Heart left ventricle (tissue), 16 donors: ENCODE measurements at places on chromosomes 5 and 9. TPM values are rescaled to one million over a fixed set of nuclear protein-coding genes. Genes with fewer than 3 reads are reported as not detected.

GRCh38 chr9:107734256-107735013 is 244.9 kb upstream of the KLF4 start:
- DNase-seq: peak; percentile 20
- H3K27ac ChIP-seq: no peak overlapping the region
- H3K36me3 ChIP-seq: no peaks in the 10 kb centered on the region

DNA sequence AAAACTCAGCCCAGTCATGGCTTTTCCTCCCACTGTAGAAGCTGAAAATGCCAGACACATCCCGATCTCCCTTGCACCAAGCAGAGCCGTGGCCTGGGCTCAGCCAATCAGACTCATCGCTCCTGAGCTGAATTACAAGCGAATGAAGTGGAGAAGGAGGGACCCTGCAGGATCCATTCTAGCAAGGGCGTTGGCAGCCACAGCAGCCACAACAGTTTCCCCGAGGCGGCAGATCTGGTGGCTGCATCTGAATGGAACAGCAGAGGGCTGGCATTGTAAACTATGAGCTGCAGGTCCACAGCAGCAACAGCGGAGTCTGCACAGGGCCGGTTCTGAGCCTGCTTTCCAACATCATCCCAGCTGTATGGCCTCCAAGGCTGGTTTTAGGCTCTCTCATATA is 23.8 kb downstream of the ALG2 start:
- H3K27ac ChIP-seq: no peak overlapping the region
- no peak for DNase-seq
- no peaks in the 10 kb centered on the region for H3K36me3 ChIP-seq
- H3K4me1 ChIP-seq: no peaks in the 10 kb centered on the region
- H3K4me3 ChIP-seq: no peak overlapping the region

Gene NEUROG1
- total RNA-seq: not detected

Gene DAP
- total RNA-seq: 28.5 TPM

DNA sequence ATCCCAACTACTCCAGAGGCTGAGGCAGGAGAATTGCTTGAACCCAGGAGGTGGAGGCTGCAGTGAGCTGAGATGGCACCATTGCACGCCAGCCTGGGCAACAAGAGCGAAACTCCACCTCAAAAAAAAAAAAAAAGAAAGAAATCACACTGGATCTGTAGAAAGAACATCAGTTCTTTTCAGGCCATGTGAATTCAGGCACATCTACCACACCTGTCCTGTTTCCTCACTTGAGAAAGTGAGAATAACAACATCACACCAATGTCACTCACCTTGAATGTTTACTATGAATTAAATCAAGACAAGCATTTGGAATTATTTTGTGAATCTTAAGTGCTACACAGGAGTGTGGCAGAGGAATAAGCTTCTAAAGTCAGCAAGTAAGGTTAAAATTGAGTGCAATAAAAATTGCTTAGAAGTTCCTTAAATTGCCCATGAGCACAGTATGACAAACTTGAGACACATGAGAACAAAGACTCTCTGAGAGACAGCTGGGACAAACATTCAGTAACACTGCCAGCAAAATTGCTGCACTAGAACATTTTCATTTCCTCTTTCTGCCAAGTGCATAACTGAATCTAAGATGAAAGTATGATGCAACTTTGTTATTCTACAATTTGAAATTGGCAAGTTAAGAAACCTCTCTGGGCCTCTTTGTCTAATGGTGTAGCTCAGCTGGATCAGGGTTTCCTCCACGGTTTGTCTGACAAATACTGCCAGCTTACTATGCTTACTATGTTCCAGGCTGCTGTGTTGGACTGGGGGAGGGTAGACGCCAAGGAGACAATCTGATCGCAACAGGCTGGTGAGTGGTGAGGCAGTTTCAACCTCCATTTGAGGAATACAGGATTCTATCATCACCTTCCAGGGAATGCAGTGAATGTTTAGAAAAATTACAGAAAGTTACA is 1.9 kb upstream of the RIC1 start:
- H3K4me1 ChIP-seq: peaks cover 37% of the 10 kb centered on the region
- no peaks in the 10 kb centered on the region for H3K36me3 ChIP-seq
- no peak overlapping the region for H3K4me3 ChIP-seq
- DNase-seq: no peak
- no peaks in the 10 kb centered on the region for H3K27me3 ChIP-seq

Gene FGF1
- total RNA-seq: 74.7 TPM

DNA sequence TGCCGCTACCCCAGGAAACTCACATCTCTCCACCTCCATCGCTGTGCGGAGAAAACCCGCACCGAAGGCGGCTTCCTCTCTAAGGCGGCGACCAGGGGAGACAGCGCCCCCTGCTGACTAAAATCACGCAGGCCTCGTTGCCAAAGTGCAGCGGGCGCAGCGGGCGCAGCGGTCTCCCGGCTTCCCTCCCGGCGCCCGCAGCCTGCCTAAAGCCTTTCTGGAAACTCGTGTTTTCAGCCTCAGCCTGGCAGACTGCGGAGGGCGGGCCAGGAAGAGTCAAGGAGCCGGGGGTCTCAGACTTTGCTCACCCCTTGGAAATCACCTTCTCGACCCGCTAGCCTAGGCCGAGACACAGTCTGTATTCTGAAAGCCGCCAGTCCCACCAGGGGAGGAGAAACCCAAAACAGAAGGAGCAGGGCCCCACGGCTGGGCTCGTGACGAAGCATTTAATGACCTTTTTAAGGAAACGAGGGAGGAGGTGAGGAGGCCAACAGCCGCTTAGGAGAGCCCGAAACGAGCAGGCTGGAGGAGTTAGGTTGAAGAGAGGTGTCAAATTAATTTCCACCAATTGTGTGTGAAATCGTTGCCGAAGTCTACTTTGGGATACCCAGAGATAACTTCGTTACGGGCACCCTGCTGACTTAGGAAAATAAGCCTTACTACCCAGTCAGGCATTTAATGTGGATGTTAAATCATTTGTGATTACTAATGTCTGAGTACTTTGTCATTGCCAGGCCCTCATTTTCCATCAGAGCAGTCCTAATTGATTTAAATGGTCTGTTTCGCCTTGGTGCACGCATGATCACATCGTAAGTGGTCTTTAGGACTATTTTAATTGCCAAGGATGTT is 7.3 kb upstream of the FOXB2 start:
- H3K4me1 ChIP-seq: peaks cover 15% of the 10 kb centered on the region
- peaks cover 86% of the 10 kb centered on the region for H3K27me3 ChIP-seq
- no peak overlapping the region for H3K27ac ChIP-seq
- DNase-seq: no peak
